ENCODE measurements at places on chromosomes 16 and 17.

DNA sequence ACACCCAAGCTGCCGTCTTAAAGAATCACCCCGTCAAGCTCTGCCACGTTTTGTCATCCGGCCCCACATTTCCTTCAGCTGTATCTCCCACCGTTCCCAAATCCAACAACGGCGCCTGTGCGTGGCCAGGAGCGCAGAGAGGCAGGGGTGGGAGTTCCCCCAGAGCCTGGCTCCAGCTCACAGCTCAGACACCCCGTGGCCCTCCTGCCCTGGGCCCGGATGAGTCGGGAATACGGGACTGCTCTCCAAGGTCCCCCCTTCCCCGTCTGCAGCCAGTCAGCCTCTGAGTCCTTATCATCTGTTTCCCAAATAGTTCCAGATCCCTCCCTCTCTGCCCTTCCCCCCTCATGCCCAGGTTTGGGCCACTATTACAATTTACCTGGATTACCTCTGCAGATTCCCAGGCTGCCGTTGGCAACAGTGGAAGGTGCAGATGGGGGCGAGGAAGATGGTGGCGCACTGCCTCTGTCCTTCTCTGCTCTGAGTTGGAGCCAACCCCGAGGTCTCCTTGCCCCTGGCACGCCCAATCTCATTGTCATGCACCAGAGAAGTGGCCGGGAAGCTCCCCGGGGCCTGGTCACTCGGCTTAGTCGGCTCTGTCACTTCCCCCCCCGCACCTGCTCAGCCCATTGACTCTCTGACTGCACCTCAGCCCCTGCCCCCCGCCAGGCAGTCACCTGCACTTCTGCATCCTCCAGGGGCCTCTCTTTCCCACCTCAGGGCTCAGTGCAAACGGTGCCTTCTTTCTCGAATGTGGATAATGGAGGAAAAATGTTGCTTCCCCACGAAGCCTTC, 18.3 kb upstream of the RPTOR start:
- no peak for DNase-seq

- no peak for DNase-seq
These were observed 38.7 kb downstream of the TIMM22 start for GRCh38 chr17:1035546-1036170.

DNA sequence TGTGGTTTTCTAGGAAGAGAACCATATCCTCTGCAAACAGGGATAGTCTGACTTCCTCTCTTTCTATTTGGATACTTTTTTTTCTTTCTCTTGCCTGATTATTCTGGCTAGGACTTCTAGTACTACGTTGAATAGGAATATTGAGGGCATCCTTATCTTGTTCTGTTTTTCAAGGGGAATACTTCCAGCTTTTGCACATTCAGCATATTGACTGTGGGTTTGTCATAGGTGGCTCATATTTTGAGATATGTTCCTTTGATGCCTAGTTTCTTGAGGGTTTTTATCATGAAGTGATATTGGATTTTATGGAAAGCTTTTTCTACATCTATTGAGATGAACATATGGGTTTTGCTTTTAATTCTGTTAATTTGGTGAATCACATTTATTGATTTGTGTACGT, 269.8 kb downstream of the MAP2K6 start:
- no peak for DNase-seq

DNA sequence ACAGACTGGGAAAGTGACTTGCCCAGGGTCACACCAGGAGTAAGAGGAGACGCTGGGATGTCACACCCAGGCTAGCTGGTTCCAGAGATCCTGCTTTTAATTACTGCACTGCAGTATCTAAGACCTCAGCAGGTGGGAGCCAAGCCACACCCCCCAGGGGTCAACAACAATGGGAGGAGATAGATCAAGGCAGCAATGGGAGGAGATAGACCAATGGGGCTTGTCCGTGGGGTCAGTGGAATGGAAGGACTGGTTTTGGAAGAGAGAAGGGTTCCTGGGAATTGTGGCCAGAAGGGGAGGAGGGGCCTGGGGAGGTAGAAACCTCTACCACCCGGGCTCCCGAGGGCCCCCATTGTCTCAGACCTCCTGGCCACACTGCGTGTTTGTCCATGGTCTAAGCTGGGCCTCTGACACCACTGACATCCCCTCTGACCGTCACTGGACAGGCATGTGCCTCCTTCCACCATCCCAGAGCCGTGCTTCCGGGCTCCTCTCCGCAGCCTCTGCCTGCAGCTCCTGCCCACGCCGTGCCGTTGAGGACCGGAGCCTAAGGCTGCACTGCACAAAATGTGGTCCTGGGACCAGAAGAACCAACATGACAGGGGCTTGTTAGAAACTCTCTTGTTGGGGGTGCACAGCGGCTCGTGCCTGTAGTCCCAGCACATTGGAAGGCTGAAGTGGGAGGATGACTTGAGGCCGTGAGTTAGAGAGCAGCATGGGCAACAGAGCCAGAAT, 69.8 kb upstream of the RPH3AL start:
- DNase-seq = no peak
